ENCODE measurements at places on chromosomes 12 and 14.

DNA sequence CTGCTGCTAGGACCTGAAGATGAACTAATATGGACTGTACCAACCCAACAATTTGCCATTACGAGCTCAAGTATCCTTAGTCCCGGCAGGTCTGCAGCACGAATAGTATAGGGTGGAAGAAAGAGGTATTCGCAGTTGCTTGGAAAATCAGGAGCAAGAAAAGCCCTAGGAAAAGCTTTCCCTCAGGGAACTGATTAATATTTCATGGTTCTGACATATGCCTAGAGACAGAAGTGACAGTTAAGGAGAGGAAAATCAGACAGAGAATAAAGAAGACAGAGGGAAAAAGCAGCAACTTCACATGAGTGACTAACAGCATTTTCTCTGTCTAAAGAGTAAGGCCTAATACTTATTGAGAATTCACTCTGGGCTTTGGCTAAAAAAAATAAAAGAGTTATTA is 602.9 kb upstream of the ATP2B1 start:
- DNase-seq: no peak

DNA sequence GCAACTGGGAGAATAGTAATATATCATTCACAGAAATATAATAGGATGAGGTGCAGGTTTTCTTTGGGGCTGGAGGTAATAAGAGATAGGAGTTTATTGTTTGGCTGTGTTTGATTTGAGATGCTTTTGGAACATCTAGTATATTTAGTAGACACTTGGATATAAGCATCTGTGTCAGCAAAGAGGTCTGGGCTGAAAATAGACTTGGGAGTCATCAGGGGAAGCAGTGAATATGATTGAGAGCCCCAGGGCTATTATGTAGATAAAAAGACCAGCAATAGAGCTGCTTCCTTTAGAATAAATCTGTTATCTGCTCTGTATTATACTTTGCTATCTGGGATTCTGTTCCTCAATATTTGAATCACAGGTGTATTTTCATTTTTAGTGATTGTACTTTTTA is 36.6 kb downstream of the SPATA7 start:
- DNase-seq: no peak

DNA sequence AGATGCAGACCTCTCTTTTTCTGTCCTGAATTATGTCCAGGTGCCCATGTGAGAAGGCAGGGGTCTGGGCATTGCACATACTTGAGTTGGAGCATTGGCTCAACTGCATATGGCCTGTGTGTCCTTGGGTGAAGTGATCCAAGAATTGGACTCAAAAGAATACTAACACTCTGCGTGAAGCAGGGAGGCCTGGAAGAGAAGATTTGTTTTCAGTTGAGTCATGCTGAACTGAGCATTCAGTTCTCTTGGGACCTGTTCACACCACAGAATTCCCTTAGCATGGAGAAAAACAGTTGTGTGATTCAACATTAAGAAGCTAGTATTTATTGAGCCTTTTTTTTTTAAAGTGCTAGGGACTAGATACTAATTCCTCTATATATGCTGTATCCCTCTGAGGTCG is 164.7 kb upstream of the TBX3 start:
- DNase-seq: no peak

DNA sequence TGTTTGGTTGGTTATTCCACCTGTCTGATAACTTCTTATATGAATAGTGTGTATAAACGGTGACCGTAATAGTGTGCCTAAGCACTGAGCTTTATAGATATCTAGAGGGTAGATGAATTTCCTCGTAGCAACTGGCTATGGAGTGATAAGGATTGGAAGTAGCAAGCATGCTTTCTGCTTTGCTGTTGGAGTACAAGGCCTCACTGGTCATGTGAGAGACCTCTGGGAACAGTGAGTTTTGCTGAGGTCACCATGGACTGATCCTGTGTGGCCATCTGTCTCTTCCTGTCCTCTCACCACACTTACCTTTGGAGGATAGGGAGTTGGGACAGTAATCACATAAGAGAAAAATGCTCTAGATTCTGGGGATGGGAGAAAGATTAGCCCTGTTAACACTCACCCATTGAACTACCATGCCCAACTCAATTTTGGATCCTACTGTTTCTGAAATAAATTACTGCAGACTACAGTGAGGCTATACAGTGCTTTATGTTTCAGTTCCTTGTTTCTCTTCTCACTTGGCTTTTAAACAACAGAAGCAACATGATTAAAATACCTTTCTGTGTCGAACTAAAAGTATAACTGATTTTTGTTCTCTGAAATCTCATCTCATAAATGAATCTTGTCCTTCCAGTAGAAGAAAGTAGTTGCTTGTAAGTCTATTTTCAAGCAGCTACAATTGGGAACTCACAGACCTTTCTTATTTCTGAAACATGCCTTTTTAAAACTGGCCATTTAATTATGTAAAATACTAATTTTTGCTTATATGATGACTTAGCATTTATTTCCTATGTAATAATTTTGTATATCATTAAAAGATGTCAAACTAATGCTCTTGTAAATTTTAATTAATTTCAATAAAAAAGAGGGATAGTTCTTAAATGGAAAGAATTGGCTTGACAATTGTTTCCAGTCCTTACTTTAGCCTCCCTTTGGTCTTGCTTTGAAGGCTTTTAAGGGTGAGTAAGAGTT is 8.3 kb downstream of the TMX1 start:
- no peak for DNase-seq

- no peak for DNase-seq
Observed at GRCh38 chr12:102010265-102010994, 51.4 kb downstream of the WASHC3 start.

DNA sequence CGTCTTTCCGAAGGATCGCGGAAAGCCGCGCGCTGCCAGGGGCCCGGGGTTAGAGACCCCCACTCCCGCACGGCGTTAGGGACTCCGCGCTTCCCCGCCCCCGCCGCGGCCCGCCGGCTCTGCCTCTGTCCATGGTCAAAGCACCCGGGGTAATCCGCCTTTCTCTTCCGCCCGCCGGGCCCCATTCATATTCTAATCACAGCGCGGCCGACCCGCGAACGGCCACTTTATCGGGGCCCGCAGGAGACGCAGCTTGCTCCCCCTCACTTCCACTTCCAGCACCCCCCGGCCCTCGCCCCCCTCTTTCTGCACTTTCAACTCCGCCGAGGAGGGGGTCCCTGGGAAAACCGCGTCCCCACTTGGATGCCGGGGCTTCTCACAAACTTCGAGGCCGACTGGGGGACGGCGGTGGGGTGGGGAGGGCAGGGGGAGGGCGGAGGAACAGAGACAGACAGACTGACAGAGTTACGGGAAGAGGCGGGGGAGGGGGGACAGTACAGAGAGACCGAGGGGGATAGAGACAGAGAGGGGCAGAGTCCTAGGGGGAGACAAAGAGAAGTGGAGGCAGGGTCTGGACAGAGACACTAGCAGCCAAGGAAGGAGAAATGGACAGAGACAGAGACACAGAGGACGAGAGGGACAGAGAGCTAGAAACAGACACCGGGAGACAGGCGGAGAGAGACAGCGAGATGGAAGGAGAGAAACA is 1.1 kb upstream of the RFX4 start:
- DNase-seq: peak; percentile 64

DNA sequence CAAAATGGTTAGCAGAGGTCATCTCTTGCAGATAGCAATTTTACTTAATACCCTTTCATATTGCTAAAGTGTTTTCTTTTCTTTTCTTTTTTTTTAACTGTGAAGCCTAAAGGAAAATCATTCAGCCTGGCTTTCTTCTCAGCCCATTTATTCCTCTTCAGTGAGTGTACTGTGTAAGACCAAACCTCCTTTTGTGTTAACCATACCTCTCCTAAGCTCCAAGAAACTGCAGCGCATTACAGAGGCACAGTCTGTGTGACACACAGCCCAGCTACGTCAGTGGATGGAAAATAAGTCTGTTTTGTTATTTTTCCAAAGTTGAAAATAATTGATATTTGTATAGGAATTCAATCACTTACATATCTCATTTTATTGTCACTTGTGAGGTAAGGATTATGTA is 21.7 kb downstream of the DCAF5 start:
- DNase-seq: no peak

DNA sequence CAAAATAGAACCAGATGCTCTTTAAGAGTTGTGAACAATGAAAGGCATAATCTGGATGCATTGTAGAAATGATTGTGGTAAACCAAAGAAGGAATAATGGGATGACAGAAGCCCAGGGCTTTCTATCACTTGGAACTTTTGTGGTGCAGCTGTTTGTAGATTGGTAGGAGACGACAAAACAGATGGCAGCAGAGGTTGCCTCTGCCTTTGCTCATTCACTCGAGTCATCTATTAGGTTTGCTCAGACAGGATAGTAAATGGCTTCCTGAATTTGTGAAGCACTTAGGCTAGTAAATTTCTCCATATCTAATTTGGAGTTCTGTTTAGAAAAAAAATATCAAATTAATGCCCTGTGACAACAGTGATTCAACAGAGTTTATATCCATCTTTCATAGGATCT is 78.4 kb downstream of the FGD4 start:
- no peak for DNase-seq
